Activated T-helper 1 cell treated with Interleukin-2 at 50 U/mL for 16 hours (primary cell): ENCODE measurements at places on chromosomes 4 and X.

GRCh38 chr4:83217721-83218522 lies 66.7 kb downstream of the COQ2 start:
- DNase-seq: peak; percentile 44

GRCh38 chr4:106898621-106899230 lies 137.4 kb downstream of the DKK2 start:
- no peak for DNase-seq

DNA sequence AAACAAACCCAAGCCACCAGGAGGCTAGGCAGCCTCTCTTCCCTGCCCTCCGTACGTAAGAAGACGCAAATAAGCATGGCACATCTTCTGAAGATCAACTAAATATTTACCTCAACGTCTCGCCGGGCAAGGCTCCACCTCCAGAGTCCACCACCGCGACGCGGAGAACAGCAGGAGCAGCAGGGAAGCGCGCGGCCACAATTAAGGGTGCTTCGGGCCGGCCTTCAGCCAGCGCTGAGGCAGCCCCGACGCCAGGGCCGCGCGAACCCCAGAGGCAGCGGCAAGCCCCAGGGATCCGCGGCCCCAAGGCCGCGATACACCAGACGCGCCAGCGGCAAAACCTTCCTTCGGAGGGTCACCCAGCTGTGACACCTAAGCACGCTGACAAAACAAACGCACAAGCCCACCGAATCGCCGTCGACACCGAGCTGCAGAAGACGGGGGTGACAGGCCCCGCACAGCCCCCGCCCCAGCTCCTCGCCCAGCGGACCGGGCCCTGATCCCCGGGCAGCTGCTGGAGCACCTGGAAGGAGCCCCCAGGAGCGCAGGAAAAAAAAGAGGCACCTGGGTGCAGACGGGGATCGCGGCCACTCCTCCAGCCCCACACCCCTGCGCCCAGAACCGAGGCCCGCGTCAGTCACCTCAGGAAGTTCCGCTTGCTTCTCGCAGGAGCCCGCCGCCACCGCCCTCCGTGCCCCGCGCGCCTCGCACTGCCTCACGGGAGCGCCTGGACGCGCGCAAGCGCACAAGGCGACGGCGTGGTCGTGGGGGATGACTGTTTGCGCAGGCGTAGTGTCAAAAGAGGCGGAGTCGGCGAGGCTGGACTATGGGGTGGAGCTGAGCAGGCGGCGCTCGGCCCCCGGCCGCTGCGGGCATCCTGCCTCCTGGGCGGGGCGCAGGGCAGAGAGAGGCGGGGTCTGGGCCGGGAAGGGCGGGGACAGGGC lies at the start of the genes HAUS3 and POLN:
HAUS3 (minus strand) TSS at position 712 of the 944 bp plus-strand sequence. CDS start 1,175 bp downstream, outside the sequence.
POLN (minus strand) TSS at position 712 of the 944 bp plus-strand sequence. CDS start 12,890 bp downstream, outside the sequence.
- peak; percentile 99 for DNase-seq

DNA sequence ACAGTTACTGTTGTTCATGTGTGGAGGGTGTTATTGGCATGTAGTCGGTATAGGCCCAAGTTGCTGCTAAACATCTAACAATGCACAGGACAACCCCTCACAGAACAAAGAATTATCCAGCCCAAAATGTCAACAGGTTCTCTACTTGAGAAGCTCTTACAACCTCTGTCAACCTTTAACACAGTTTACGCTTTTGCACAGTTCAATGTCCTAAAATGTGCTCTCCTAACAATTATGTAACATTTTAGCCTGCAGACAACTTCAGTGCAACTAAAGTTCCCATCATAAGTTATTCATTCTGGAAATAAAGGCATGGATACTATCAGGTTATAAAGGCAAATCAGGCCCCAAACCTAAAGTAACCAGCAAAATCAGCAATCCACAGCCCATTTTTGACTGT lies 66.2 kb downstream of the ASB9 start:
- DNase-seq: no peak

DNA sequence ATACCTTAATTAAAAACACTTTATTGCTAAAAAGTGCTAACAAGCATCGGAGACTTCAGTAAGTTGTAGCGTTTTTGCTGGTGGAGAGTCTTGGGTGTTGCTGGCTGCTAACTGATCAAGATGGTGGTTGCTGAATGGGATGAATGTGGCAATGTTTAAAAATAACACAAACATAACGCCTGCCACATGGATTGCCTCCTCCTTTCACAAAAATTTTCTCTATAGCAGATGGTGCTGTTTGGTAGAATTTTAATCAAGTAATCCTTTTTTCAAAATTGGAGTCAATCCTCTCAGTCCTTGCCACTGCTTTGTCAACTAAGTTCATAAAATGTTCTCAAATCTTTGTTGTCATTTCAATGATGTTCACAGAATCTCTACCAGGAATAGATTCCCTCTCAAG lies 466.8 kb upstream of the TECRL start:
- DNase-seq: no peak

DNA sequence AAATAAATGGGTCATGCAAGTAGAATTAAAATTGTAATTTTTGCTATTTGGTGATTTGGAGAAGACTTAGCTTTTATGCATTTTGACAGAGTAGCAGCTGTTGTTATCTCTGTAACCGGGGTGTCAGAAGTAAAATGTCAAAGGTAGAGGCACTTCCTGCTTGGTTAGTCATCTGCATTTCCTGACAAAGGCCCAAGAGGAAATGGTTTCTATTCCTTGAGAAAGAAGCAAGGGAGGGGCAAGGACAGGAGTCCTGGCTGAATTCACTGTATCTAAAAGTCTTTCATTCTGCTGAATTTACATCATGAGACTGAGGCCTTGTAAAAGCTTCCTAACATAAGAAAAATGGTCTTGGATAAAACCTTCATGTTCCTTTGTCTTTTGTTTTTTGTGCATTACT lies 550.9 kb upstream of the BOD1L1 start:
- DNase-seq: no peak

DNA sequence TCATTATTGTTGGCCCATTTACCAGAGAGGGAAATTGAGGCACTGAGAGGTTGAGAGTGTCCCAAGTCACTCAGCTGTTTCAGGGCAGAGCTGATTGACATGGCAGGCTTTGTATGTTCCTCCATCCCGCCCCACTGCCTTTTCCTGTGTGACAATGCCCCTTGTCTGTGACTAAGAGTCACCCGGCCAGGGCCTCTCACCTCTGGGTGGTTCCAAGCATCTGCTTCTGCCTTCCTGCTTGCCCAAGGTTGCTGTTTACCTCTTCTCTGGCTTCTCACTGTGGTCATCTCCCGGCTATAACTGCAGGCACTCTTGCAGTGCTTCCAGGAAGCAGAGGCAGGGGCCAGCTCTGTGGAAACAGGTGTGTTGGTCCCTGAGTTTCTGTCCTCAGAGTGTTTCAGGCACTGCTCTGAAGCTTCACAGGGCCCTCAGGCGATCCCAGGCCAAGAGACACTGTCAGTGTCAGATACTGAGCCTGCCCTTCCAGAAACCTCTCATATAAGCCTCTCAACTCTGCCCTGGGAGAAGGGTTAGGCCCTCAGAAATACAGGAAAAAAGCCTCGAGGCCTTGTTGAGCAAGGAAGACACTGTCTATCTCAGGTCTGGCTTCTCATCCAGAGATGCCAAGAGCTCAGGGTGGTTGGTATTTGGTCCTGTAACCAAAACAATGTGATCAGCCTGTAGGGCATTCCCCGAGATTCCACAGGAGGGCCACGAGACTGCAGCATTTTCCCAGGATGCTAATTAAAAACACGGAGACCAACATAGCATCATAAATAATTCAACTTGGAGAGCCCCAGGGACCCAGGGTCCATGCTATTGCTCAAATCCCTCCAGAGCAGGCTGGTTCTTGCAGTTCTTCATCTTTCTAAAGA lies 42.0 kb upstream of the PROM1 start:
- DNase-seq: no peak

DNA sequence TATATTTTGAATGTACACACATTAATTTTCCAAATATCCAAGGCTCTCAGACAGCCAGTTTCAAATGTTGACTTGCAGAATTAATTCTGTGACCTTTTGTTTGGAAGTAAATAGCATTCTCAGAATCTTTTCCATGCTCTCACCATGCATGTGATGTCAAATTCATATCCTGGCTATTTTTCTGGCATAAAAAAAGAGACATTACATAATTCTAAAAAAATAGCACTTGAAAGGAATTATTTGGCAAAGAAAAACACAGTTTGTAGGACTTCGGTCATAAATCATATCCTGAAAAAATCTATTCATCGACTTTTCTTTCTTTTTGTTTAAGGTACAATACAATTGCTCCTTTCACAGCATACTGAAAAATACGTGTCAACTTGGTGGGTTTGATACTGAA lies 111.2 kb downstream of the GLRA3 start:
- no peak for DNase-seq

- no peak for DNase-seq
Measured at GRCh38 chrX:40465735-40466551, 114.8 kb upstream of the ATP6AP2 start.

DNA sequence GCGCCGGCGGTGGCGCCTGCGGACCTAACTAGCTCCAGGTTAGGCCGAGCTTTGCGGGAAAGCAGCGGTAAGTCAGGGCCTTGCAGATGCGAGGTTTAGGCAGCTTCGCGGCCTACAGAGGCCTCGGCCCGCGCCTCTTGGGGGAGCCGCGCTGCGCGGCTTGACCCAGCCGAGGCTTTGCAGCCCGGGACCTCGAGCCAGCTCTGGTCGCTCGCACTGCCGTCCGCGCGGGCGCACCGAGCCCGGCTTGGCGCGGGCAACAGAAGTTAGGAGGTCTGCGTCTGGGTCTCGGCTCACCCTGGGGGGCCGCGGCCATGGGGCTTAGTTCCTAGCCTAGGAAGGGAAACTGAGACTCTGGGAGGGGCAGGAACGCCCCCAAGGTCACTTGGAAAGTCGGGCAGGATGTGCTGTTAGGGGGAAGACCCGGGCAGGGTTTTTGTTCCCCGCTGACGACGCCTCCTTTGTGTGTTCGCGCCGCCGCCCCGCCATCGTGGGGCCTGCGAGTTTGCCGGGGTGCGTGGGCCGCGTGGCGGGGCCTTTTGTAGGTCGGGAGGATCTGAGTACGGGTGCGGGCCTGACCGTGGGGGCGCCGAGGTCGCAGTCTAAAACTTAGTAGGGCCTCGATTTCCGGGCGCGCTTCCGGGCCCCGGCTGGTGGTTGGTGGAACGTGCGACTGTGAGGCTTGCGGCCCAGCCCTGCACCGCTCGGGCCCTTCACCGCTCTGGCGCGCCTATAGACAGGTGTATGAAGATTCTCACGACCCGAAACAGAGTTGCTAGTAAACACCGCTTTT lies 482 bp downstream of the RNF4 start:
- DNase-seq: peak; percentile 67

GRCh38 chr4:93414041-93414550 lies 414.5 kb upstream of the ATOH1 start:
- no peak for DNase-seq

DNA sequence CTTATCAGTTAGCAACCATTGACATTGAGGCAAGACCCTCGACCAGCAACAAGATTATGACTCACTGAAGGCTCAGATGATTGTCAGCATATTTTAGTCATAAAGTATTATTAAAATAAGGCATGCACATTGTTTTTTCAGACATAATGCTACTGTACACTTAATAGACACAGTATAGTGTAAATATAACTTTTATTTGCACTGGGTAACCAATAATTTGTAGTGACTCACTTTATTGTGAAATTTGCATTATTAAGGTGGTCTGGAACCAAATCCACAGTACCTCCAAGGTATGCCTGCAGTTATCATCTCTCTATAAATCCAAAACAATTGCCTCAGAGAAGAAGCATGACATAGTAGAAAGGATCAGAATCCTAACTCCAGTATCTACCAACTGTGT lies 330.1 kb upstream of the SMIM31 start:
- no peak for DNase-seq

DNA sequence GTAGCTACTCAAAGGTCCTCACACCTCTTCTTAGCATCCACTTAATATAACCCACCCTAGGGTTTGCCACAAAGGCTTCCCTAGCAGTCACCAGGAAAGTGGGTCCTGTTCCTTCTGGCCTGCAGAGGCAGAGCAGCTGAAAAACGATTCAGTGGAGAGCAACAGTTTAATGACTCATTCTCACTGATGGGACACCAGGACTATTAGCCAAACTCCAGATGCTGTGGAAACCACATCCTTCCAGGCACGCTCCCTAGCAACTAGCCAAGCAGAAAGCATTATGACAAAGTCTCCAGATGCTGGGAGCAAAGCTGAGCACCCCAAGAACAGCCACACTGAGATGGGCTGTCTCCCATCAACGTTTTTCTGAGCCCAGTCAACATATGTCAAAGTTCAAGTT lies 30.3 kb upstream of the UTP14A start:
- no peak for DNase-seq

DNA sequence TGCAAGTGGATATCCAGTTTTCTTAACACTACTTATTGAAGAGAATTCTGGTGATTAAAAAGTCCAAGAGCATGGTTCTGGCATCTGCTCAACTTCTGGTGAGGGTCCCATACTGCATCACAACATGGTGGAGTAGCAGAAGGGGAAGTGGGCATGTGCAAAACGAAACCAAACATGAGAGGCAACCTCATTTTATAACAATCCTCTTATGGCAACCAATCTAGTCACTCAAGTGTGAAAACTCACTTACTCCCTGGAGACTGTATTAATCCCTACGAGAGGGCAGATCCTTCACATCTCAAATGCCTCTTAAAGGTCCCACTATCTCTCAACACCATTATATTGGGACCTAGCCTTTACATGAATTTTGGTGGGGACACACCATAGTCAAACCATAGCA lies 55.4 kb upstream of the TRO start:
- DNase-seq: no peak

- no peak for DNase-seq
Measured at GRCh38 chr4:4689694-4690440, 148.0 kb upstream of the STX18 start.

- no peak for DNase-seq
Measured at GRCh38 chr4:85274955-85275354, 200.0 kb upstream of the ARHGAP24 start.

- no peak for DNase-seq
Measured at GRCh38 chrX:96182366-96182765, 502.3 kb upstream of the DIAPH2 start.

GRCh38 chr4:111671756-111672155 lies 473.5 kb upstream of the FAM241A start:
- no peak for DNase-seq

GRCh38 chr4:152431291-152431690 lies 104.6 kb downstream of the FBXW7 start:
- DNase-seq: no peak

- DNase-seq: no peak
Measured at GRCh38 chrX:24410514-24411189, 50.2 kb downstream of the SUPT20HL1 start.

GRCh38 chrX:110210417-110211139 lies 107.3 kb downstream of the AMMECR1 start:
- DNase-seq: no peak

DNA sequence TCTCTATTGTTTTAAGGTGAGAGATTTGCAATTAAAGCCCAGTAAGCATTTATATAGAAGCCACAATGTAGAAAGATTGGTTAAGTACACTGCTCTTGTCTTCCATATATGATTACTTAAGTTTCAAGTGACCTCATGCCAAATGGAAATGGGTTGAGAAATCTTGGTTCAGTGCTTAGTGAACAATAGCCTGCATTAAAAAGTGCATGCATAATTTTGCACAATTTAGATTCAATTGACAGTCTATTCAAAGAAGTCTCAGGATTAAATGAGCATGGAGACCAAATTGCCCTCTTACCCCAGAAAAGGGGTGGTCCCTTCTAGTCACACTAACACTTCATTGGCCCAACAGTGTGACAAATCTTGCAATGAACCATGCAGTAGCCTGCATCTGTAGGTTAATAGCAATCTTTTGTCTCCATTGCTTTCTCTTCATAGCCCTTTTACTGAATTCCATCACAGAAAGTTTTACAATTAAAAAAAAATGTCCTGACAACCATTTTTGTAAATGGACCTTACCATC lies 93.6 kb downstream of the HHIP start:
- DNase-seq: no peak
